ENCODE measurements at places on chromosomes 2 and 18.
A peak's percentile ranks its signal among the peaks of the same experiment; 100 is the strongest.

- DNase-seq, result peak; percentile 90
Observed at GRCh38 chr2:189287982-189288521, 108.5 kb upstream of the COL5A2 start.

DNA sequence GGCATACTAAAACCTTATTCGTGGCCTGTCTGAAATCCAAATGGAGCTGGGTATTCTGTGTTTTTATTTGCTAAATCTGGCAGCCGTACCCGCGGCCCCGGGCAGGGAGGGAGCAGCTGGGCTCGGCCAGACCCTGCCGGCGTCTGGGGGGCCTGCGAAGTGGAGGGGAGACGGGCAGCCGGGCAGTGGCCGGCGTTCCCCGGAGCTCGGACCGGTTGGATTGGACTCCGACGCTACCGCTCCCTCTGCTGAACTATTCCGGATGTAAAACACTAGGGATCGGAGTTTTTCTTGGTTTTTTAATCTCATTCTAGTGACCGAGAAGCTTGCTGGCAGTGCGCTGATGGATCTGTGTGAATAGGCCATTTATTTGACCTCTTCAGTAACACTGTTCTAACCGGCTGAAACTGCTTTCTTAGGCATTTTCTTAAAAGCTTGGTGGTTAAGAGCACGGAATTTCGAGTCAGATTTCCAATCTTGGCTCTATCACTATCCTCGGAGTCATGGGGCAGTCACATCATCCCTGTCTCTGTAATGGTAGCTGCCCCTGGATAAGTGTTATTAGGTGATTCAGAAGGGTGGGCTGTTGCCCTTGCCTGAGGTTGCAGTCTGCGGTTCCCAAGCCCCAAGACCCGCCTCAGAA is 694 bp downstream of the UNC50 start:
- DNase-seq, result no peak

GRCh38 chr2:72998234-72998651 is 73.3 kb downstream of the SFXN5 start:
- no peak for DNase-seq

DNA sequence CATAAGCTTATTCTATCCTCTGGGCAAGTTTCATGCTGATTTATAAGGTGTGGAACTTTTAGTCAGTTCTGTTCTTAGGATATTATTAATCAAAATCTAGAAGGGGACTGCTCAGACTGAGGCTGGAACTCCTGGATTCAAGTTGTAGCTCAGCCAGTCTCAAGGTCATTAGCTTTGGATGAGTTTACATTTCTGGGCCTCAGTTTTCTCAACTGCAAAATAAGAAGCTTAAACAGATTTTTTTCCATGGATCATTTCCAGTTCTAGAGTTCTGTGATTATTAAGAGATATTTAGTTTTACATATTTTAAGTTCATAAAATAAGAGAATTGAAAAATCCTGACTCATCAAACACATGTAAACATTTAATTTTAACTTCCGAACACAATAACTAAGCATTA is 442.5 kb upstream of the PKDCC start:
- no peak for DNase-seq

DNA sequence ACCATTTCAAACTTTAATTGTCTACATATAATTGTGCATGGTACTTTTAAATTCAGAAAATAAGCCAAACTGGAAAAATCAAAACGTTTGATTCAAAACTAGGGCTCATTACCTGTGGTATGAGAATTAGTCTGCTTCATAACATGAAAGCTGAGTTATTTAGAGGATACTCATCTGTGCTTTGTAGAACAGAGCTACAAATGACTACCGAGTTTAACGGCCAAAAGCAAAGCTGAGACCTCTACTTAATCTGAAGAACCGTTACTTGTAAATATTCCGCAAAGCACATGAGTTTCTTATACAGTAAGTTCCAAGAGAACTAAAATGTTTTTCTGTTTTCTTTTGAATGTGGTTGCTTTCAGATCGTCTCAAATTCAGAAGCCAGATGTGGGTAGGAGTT is 123.7 kb upstream of the SMAD7 start:
- DNase-seq, result no peak

DNA sequence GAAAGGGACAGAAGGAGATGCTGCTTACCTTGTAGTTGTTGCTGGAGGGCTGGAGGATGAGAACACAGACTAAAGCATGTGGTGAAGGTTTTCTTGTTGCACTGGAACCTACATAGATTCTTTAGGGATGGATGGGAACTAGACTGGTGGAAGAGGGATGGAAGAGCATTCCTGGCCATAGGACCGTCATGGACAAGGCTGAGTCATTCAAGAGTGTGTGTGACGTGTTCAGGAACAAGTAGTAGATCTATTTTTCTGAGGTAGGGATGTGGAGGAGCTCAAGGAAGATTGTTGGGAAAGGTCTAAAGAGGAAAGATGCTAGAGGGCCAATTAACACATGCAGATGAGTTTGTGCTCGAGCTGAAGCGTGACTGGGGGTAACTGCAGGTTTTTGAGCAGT is 6.6 kb downstream of the STAT4 start:
- no peak for DNase-seq

- DNase-seq, result no peak
Observed at GRCh38 chr2:144429396-144430112, 90.4 kb downstream of the ZEB2 start.

GRCh38 chr2:40896358-40896757 is 444.5 kb upstream of the SLC8A1 start:
- DNase-seq, result no peak

DNA sequence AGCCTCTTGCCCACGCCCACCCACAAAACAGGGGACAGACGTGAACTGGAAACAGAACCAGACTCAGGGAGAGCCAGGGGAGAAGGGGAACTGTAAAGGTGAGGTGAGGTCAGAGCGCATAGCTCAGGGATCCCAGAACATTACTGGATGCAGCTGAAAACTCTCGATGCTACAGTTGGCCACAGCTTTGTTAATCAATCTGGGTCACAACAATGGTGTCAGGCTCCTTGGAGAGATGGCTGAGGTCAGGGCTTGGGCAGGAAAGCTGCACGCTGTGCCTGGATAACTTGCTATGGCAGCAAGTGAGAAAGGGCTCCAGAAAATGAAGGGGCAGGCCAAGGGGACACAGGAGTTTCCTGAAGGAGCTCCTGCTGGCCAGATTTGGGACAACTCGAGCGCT is 263.3 kb downstream of the TFCP2L1 start:
- DNase-seq, result no peak

DNA sequence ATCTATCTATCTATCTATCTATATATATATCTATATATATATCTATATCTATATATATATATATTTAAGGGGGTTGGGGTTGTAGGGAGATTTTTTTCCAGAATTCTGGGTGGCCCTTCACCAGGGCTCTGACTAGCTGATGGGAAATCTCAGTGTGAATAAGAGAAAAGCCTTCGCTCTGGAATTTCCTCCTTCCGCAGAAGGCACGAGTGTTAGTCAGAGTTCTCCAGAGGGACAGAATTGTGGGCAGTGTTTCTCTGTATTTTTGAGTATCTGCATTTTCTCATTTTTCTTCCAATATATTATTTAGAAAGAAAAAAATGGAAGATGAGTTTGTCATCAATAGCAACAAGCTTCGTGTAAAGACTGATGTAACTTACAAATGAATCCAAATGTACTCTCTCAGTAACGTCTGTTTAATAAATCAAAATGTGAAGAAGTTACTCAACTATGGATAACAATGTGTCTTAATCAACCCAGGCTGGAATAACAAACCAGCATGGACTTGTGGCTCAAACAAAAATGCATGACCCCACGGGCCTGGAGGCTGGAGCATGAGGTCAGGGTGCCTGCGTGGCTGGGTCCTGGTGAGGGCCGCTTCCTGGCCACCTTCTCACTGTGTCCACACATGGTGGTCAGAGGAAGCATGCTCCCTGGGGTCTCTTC is 10.6 kb upstream of the SNTG2 start:
- DNase-seq, result no peak

GRCh38 chr2:230972046-230972445 is 23.9 kb upstream of the SPATA3 start:
- DNase-seq, result no peak

- no peak for DNase-seq
Observed at GRCh38 chr18:647304-647703, 10.1 kb upstream of the TYMS start.

DNA sequence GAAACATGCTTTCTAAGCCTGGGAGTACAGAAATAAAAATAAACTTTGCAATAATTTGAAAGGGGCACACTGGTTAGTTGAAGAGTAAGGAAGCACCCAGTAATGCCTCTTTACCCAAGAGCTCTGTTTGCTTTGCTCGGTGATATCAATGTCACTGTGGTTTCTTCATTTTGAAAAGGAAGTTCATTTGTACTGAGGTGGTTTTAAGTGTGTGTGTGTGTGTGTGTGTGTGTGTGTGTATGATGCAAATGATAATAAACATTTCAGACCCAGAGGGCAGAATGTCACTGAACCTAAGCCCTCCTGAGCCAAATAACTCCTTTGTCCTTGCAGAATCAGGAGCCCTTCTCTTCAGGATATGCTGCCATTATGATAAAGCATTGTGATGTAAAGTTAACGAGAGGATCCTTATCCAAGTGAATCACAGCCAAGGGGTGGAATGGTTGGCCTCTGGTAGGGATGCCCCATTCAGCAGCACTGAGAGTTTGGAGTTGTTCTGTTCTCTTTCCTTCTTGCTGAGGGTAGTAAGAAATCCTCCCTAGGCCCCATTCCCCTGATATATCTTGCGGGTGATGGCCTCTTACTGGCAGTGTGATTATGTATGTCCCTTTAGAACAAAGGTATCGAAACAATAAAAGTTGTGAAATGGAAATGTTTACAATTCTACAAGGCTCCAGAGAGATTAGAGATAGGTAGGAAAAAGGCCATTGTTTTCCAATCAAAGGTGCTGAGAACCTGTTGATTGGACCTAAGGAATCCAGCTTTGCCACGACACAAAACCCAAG is 7.6 kb downstream of the ITGA6 start:
- no peak for DNase-seq

GRCh38 chr18:23812546-23813440 is 123.5 kb downstream of the LAMA3 start:
- peak; percentile 54 for DNase-seq

GRCh38 chr18:58599106-58599505 is 29.8 kb downstream of the ALPK2 start:
- DNase-seq, result no peak

DNA sequence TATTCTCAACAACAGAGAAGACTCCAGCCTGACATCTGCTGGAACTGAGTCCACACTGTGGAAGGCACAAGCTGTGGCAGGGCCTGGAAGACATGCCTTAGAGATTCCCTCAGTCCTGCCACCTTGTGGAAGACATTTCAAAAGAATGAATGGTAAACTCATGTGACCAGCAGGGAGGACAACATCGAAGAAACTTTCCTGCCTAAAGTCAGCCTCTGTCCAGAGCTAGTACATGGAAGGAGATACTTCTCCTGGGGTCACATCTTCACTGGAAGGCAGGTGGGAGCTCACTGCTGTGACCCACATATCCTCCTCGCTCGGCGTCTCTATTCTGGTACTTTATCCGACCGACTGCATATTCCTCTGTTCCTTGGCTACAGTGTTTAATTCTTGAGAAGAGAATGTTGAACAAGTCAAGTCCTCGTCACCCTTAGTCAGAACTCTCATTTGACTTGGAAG is 59.5 kb downstream of the PUM2 start:
- peak; percentile 82 for DNase-seq
